ENCODE measurements at places on chromosomes 5 and 9. TPM values are rescaled to one million over a fixed set of nuclear protein-coding genes. Genes with fewer than 3 reads are reported as not detected.

DNA sequence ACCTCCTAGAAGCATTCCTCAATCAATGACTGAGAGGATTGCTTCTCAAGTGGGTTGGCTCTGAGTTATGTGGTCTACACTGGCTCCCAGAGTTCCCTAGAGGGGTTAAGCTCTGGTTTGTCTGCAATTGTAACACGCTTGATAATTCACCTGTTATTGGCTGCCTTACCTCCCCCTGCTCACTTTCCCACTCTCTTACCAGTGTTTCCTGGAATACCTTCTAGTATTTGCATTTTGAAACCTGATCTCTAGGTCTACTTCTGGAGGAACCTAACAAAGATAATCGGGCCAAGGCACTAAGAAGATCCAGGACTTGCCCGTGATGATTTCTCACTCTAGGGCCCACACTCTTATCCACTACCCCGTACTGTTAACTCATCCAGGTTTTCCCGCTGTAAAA, 110.1 kb upstream of the MAP3K1 start:
- DNase-seq = no peak

DNA sequence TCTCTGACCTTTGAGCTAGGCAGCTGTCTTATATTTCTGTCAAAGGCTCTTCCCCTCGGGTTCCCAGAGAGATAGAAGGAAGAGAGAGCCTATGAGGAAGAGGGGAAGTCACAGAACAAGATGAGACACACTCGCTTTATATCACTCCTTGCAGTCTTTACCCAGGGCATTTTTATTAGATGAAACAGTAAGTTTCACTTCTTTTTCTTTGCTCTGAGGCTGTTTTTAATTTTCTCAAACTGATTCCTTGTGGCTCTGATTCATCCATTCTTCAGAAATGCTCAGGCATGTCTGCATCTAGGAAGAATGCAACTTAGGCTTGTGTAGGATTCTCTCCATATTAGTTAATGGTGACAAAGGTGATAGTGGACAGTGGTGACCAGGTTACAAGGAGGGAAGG, 132.9 kb upstream of the CHD1 start:
- DNase-seq = no peak

DNA sequence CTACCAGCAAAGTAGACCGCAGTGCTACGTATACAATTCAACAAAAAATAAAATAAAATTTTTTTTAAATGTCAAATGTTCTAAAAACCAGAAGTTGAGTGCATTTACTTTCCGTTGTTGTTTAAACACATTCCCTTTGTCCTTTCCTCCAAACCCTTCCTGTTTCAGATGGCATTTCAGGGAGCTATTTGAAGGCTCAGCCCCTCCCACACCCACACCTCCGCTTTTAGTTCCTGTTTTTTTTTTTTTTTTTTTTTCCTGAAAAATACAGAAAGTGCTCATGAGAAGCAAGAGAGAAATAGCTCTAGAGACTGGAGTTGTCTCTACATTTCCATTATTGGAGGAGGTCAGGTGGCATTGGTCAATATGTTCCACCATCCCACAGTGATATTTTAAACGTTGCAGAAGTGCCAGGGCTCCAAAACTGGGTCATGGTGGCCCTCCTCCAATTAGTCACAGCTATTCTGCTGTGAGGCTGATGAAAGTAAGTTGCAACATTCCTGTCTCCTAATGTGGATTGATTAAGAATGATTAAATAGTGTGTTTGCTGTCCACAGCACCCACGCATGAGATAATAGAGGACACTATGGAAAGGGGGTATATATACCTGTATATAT, 106.9 kb downstream of the GABRG2 start:
- no peak for DNase-seq

PFN3 gene
- not detected for total RNA-seq

DNA sequence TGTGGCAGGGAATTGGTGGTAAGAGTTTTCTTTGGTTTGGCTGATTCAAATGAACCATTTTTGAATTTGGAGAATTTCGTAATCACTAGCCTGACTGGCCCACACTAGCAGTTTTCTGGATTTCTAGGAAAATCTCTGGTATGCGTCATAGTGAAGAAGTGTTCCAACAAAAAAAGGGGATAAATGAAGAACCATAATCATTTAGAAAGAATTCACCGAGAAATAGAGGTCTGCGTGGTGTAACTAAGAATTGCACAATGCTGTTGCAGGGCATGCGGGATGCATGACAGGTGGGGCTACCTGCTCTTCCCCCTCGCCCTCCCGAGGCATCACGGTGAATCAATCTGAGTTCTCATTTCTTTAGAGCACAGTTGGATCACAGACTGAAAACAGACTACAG, 232.3 kb upstream of the PAPPA start:
- DNase-seq = no peak

- no peak for DNase-seq
These were observed 338.1 kb upstream of the SMC2 start for GRCh38 chr9:103755986-103756385.

DNA sequence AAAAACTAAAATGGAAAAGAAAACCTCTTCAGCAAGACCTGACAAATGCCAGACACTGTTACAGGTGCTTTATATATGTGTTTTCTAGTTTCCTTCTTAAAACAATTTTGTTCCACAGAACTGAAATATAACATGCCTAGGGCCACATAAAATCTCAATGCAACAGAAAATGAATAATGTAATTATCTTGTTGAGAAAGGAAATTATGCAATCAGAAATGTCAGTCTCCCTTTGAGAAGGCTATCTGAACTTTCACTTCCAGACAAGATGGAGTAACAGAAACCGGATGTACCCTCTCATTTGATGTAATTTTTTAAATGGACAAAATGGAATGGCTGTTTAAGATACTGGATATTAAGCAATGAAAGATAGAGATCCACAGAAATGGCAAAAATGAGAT, 79.2 kb downstream of the AGTPBP1 start:
- DNase-seq = no peak

ELP1 gene
- 25.6 TPM for total RNA-seq

DNA sequence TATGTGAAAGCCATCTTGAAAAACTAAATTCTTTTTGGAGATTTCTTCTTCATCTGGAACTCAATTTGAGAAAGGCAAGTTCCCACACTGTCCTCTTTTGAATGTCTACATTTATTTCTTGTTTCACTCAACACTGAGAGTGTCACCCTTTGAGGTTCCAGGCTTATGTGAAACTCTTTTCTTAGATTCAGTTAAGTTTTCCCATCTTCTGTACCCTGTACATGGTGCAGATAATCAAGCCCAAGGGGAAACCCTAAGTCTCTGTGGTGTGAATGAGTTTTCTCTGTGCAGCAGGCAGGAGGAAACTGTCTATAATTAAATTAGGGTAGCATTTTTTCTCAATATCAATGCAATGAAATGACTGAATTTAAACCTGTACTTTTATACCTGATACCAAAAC, 72.3 kb upstream of the PRLR start:
- no peak for DNase-seq

DNA sequence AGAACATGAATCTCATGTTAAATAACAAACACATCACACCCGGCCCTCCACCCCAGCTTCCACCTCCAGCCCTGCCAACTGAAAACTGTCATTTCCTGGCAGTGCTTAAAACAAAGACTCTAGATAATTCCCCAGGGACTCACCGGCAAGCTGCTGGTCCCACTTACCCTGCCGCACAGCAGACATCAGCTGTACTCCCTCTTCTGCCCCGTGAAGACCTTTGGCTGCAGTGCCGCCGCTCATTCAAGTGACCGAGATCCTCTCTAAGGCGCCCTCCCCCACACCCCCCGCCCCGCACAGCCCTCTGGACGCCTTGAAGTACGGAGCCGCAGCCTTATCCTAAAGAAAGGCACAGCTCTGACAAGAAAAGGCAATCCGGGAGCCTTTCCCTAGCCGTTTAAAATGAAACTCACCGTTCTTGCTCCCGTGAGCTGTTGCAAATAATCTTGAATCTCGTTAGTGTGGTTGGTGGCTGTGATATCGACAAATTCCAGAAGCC, 434 bp downstream of the GLRX start:
- DNase-seq = peak; percentile 22

GRCh38 chr5:148372166-148372725, 11.5 kb upstream of the FBXO38 start:
- no peak for DNase-seq

- DNase-seq = no peak
These were observed 14.4 kb upstream of the GDA start for GRCh38 chr9:72134801-72135200.

- DNase-seq = no peak
These were observed 11.4 kb downstream of the LRRC8A start for GRCh38 chr9:128893354-128893753.

- DNase-seq = no peak
These were observed 46.5 kb downstream of the TAF11L14 start for GRCh38 chr5:17680737-17681136.

FGD3 gene
- total RNA-seq = 66.2 TPM

DNA sequence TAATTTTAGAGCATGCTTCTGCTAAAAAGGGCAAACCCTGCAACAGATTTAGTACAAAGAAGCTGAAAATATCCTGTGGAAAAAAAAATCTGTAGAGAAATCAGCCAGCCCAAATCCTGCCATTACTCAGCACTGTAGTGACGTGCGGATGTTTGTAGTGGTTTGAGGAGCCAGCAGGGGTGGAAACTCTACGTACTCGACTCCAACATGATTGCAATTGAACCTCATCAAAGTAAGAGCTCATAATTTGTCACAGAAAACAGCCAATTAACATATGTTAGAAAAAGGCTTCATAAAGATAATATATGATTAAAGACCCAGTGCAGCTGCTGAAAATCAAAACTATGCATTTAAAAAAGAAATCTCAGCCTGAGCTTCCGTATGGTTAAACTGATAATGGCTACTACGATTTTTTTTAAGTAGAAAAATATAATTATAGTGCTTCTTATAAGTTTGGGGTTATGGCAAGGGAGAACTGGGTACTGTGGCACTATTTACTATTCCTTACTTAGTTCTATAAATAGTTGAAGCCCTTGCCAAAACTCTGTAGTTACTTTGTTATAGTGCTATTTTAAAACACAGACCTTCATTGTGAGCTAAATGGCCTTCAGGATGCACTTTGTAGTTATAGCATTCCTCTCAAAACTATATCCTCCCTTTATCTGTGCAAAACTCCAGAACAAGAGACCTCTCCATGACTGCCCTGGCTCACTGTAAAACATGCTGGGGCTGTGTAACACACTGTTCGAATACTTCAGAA, 49.4 kb downstream of the MEF2C start:
- peak; percentile 45 for DNase-seq

GRCh38 chr5:178194026-178194425, 6.9 kb upstream of the GMCL2 start:
- no peak for DNase-seq

ADRA1B gene
- not detected for total RNA-seq

GRCh38 chr9:16010221-16010620, 457.4 kb downstream of the CCDC171 start:
- no peak for DNase-seq

- no peak for DNase-seq
These were observed 44.9 kb upstream of the MYO10 start for GRCh38 chr5:16980983-16981382.

- DNase-seq = no peak
These were observed 46.0 kb downstream of the ACTBL2 start for GRCh38 chr5:57436586-57436985.

- peak; percentile 75 for DNase-seq
These were observed 915 bp downstream of the ZFAND5 start for GRCh38 chr9:72363908-72364678.

DNA sequence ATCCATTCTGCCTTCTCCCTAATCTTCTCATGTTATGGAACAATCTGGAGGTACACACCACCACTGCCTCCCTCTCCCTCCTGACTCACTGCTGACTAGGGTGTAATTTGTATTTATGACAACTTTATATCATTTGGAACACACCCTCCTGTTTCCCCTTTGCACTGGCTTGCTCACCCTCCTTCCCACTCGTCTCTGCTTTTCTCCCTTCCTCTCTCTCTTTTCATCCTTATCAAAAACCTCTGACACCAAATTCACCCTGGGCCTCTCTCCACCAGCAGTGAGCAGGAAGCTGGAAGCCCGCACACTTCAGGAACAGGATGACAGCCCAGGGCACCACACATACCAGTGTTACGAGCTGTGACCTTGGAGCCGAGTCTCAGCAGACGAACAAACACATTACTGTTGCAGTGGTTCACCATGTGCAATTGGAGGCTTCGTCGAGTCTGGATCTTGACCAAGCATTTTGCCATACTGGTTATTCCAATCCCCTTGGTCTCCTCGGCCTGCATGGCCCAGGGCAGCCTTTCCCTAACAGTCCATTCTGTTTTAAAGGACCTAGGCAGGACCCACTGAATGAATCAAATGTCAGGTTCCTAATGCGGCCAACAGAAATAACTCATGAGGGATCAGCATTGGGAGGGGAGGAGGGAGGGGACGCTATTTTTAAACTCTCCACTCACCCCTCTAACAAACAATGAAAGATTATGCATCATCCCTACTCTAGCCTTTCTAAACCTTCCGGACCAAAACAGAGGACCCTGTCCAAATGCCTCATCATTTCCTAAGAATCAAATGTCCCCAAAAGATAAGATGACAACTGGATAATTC, 203.9 kb upstream of the RASEF start:
- no peak for DNase-seq

GRCh38 chr5:33166522-33166921, 274.2 kb upstream of the TARS1 start:
- no peak for DNase-seq

DNA sequence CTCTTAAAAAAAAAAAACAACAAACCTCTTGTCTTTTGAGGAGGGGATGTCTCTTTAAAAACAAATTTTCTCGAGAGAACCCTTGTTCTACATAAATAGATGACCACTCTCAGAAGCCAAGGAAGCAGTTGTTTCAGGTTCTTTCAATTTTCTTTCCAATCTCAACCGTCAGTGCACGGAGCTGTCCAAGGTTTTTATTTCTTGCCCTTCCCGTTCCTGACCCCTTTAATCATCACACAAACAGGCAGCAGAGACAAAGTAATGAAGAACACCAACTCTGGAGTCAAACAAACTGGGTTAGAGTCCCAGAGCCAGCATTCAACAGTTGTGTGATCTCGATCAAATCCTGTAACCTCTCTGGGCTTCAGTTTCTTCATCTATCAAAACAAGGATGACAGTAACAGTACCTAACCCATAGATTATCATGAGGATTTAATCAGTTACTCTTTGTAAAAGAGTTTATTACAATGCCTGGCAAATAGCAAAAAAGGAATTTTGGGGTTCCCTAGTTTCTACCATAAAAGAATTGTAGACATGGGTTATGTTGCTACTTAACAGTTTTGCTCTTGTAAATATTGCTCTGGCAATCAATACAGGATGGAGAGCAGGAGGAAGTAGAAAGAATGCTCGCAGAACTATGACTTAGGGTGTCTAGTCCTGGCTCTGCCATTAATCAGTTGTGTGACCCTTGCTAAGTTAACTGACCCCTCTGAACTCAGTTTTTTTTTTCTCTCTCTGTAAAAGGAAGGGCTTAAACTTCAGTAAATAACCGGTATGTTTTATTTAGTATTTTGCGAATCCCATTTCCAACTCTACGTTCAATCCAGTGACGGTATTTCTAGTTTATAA, 1.0 kb upstream of the NIM1K start:
- DNase-seq = no peak

Measured in activated T-cell treated with anti-CD3 and anti-CD28 coated beads, Interleukin-2, amount 50 U/mL, for 72 hours (primary cell).